ENCODE measurements at places on chromosomes 7 and 10.

DNA sequence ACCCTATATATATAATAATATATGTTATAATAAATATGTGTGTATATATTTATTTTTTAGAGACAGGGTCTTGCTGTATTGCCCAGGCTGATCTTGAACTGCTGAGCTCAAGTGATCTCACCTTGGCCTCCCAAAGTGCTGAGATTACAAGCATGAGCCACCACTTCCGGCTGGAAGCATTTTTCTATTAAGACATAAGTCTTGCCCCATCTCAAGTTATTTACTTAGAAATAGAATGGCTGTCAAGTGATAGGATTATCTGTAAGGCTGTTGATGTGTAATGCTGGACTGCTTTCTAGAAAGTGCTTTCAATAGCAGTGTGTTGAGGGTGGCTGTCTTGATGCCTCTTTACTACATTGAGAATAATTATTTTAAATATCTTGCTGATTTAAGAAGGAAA lies 65.2 kb downstream of the ZMYND11 start:
- DNase-seq = no peak

- DNase-seq = no peak
Observed at GRCh38 chr10:36211856-36212255, 569.8 kb upstream of the FZD8 start.

GRCh38 chr7:12519682-12520009 lies 50.9 kb upstream of the SCIN start:
- DNase-seq = no peak

- DNase-seq = no peak
Observed at GRCh38 chr10:2278363-2278762, 541.0 kb upstream of the ADARB2 start.

GRCh38 chr7:131292141-131292905 lies 35.4 kb upstream of the MKLN1 start:
- no peak for DNase-seq

DNA sequence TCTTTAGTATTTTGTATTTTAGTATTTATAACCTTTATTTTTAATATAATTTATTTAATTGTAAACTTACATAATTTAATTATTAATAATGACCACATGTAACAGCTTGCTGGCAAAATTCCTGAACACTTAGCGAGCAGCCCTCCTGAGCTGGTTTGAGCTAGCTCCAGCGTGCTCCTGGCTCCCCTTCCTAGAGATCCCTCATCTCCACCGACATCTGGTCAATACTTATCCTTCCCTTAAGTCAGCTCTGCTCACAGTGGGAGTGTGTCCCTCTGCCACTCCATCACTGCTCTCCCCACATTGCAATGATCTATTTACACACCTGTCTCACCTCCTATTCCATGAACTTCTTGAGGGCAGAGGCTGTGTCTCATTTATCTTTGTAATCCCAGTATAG lies 20.6 kb upstream of the TBXAS1 start:
- no peak for DNase-seq

DNA sequence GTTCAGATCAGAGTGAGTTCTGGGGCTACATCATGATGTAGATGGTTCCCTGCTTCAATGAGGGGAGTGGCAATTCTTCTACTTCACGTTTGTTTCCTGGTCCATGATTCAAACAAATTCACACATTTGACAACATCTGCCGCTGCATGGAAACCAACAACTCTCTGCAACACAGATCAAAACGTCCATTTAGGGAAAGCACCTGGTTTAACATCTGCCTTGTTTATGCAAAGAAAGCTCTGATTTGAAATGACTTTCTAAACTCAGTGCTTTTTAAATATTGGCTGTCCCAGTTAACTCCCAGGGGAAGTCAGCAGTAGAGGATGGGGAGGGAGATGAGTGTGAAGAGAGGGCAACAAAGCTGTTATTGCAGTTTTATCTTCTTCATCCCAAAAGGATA lies 93.8 kb downstream of the GAD2 start:
- DNase-seq = no peak

DNA sequence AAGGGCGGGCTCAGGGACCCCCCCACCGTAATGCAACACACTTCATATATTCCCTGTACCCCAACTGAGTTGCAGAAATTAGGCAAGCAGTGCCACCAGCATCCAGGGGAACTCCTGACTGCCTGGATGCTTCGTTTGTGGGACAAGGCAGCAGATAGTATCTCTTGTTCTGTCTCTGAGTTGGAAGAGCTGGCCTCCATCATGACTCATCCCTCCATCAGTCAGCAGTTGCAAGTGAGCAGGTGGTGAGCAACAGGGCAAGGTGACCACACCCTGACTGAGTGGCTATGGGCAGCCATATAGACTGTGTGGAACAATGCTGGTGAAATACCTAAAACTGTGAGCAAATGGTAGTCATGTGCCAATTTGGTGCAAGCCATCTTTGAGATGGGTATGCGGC lies 22.8 kb upstream of the ADAMTS14 start:
- no peak for DNase-seq

Data from activated CD4-positive, alpha-beta T cell treated with anti-CD3 and anti-CD28 coated beads, Interleukin-2, amount 50 U/mL, for 1 hour (primary cell).